ENCODE measurements at places on chromosomes 12 and 14.

- no peak for DNase-seq
Measured at GRCh38 chr14:22997676-22998323, 12.1 kb downstream of the C14orf93 start.

GRCh38 chr12:9751204-9752144, 9.2 kb downstream of the CD69 start:
- DNase-seq, result peak; percentile 87

GRCh38 chr12:46206471-46206870, 62.4 kb downstream of the SLC38A1 start:
- no peak for DNase-seq

GRCh38 chr12:124569375-124570148, 2.1 kb upstream of the NCOR2 start:
- DNase-seq, result no peak

DNA sequence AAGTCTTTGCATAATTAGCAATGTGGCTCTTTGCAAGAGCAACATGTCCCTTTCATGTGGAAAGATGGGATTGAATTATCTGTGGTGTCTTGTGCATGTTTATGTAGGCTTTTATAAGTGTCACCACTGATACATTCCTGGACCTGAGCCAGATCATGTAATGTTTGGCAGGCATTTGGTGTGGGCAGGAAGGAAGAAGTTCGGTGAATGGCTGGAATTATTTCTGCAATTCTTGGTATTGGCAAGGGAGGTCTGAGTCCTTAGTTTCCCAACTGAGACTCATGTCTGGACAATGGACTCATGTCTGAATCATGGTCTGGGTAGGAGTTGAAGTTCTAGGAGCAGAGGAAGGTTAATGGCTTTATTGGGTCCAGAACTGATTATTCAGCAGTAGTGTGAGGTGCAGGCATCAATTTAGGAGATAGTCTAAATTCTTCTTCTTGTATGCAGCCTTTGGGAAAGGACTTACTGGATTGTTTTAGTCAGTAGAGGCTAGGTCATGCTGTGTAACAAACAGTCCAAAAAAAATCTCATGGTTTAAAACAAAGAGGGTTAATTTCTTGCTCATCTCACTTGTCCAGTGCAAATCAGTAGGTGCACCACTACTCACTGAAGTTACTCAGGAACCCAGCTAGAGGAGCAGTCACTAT, 186.5 kb upstream of the LHX5 start:
- no peak for DNase-seq

- no peak for DNase-seq
Measured at GRCh38 chr12:89960607-89961394, 252.2 kb upstream of the ATP2B1 start.

DNA sequence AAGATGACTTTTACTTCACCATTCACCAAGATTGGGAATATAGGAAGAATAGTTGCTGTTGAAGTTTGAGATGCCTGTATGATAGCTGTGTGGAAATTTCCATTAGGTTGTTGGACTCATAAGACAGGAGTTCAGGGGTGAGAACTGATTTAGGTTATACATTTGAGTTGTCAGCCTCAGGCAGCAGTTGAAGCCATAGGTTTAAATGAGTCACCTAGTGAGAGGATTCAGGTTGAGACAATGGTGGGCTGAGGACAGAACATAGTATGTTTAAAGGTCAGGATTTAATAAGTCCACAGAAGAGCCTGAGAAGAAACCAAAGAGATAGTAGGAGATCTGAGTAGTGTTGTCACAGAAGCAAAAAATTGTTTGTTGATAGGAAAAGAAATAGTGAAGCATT, 63.6 kb upstream of the MON2 start:
- DNase-seq, result no peak

- no peak for DNase-seq
Measured at GRCh38 chr12:3680919-3681594, 71.9 kb downstream of the CRACR2A start.
